ENCODE measurements at places on chromosomes 2 and 18.
A peak's percentile ranks its signal among the peaks of the same experiment; 100 is the strongest.

DNA sequence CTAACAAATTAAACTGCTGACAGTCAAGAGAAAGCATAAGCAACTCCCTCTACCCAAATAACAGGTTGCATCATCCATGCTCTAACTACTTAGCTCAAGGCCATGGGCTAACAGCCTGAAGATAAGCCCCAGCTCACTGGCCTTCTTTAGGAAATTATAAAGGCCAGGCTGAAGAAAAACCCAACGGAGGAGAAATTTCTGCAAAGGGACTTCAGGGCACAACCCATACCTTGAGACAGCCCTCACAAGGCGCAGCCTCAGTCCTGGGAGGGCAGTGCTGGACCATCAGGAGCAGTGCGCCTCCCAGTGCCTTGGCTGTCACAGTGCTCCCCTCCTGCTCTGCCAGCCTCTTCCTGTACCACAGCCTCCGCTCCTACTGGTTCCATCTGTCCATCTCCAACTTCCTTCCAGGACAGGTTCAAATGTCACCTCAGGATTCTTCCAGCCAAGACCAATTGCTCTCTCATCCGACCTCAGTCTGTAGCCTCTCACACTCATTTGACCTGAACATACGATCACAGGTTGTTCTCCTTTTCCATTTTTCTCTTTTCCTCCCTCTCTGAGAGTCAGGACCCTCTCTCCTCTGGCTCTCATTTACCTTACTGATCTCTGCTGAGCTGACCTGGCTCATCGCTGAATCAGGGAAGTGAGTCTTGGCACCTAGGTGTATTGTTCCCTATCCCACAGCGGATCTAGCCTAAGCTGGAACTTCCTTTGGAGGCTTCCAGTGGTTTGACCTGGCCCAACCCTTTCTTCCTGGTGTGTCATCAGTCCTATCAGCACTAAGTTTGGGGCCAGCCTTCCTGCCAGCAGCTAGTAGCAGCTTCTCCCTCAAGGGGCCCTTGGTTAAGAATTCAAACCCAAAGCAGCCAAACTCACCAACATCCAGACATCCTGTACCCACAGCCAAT, 1.9 kb downstream of the MCFD2 start:
- DNase-seq, result peak; percentile 53

GRCh38 chr2:51812138-51812866, 780.4 kb upstream of the NRXN1 start:
- no peak for DNase-seq

DNA sequence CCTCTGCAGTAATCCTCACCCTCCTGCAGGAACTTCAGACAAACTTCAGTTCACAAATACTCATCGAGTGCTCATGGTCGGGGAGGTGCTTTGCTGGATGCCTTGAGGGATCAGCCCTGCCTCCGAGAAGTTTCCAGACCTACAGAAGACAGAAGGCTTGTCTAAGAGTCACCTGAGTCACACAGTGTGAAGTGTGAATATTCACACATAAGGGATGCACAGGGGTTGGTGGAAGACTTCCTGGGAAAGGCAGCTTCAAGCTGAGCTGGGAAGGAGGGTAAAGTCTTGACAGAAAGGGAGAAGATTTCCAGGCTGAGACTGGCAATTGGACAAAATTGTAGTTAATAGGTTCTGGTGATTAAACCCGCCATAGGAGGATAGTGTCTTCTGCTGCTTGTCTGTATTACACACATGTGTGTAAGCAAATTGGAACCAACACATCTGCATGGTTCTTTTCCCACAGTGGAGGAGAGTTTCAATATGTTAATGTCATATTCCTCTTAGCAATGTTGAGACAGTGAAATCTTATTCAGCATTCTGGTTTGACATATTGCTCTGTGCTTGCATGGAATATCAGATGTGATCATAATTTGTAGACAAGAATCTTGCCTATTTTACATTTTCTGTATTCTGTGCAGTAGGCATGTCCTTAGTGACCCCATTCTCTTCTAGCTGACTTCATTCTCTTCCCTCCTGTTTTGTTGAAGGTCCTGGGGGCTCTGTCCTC, 34.7 kb upstream of the ZNF396 start:
- DNase-seq, result no peak

DNA sequence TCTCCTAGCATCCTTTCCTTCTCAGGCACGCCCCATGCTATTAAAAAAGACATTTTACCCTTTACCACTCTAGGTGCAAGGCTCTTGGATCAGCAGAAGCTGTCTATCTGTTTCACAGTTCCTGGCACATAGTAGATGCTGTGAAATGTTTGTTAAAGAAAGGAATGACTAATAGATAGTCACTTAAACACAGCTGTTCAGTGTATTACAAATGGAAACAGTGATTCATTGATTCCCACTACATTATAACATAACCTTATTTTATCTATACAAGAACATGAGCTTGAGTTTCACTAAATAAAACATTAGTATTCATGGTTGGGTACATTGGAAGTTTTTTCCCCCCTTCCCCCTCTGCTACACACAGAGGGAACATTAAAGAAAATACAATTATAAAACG, 142.1 kb downstream of the ASXL3 start:
- no peak for DNase-seq

GRCh38 chr18:22349317-22349898, 68.3 kb downstream of the CTAGE1 start:
- no peak for DNase-seq

All from erythroblast (primary cell).